SJSA1 (cell line): ENCODE measurements at places on chromosomes 7 and 10. TPM values are rescaled to one million over a fixed set of nuclear protein-coding genes. Genes with fewer than 3 reads are reported as not detected.

The UNCX gene
- not detected in 2 replicates for total RNA-seq

The SORCS3 gene
- not detected in 2 replicates for total RNA-seq

GRCh38 chr10:452512-453426, 236.7 kb downstream of the DIP2C start:
- DNase-seq: no peak

DNA sequence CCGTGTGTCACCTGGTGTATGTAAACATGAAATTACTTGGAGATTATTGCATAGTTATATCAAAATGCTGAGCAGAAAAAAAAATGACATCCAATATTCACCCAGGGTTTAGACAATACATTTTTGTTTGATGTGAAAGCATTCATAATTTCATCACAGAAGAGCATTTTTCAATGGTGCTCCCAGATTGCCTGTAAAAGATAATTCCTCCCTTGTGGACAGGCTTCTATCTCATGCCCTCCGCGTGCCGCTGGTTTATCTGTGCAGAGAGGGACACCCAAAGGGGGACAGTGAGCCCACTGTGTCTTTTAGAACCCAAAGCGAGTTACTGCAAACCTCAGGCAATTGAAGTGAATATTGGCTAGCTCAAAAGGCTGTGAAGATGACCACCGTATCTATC, 126.2 kb upstream of the KLF6 start:
- DNase-seq: no peak
